Naive thymus-derived CD4-positive, alpha-beta T cell (primary cell): ENCODE measurements at places on chromosomes 12 and 14.

DNA sequence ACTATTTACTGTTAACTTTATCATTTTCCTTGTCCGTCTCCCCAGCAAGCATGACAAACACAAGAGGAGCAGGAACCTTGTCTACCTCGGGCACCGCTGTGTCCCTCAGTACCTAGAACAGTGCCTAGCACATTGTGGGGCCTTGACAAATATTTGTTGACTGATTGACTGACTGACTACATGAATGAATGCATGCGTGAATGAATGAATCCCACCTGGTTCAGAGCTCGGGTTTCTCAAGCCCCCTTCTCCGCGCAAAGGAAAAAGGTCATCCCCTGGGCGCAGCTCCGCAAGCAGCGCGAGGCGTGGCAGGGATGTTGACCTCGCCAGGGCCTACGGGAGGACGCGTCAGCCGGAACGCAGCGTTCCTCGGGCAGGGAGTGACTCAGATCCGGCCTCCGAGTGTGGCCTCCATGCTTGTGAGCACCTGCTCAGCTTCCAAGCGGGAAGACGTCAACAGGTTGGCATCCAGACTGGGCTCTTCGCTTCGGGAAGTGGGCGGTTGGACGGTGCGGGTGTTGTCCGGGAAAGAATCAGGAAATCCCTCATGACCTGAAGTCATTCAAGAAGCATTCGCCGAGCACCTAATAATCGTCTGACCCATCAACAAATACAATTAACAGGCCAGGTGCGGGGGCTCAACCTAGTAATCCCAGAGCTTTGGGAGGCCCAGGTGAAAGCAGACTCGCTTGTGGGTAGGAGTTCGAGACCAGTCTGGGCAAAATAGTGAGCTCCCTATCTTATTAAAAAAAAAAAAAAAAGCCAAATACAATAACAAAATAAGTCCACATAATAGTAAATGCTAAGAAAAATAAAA lies 13.9 kb upstream of the UBC start:
- no peak for DNase-seq

GRCh38 chr12:23626791-23627190 lies 322.7 kb downstream of the SOX5 start:
- no peak for DNase-seq

- DNase-seq: no peak
Observed at GRCh38 chr14:63322897-63323573, 4.3 kb upstream of the GPHB5 start.

GRCh38 chr14:61121355-61121787 lies 140.3 kb downstream of the SLC38A6 start:
- no peak for DNase-seq

DNA sequence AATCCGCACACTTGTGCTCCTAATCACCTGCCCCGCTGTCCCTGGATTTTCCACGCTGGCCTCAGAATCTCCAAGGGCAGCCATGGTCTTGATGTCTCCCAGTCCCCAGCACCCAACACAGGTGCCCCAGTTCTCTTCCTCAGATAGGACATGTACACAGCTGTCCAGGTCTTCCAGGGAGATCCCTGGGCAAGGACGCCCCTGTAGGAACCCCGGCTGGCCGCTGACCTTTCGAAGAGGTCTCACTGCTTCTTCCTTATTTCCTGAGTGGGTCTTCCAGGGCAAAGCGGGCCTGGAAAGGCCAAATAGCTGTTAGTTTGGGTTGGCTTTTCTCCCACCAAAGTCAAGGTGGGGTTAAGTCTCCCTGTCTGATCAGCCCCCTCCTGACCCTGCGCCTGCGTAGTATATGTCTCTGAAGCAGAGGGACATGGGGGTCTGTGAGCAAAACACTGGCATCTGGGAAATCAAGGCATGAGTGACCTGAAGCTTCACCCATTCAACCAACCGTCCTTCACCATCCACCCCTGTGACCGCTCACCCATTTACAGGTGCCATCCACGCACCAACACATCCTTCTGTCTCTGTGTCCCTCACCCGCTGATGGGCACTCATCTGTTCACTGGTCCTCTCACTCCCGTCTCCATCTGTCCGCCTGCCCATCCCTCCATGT lies 4.6 kb downstream of the BEGAIN start:
- DNase-seq: no peak

- DNase-seq: no peak
Observed at GRCh38 chr12:54033980-54034784, 1.3 kb downstream of the HOXC5 start.

DNA sequence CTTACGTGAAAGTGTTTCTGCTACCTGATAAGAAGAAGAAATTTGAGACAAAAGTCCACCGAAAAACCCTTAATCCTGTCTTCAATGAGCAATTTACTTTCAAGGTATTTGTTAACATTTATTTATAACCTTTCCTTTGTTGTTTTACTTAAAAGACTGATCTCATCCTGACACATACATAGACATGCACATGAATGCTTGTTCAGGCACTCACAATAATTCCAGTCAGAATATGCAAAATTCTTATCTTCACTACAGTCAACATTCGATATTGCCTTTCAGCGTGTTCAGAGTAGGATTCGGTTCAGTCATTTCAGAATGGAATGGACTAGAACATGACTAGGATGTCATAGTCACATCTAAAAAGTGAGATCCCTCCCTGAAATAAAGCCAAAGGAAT lies 394.6 kb downstream of the PAWR start:
- DNase-seq: no peak

- no peak for DNase-seq
Observed at GRCh38 chr12:123896767-123897166, 75.9 kb downstream of the CCDC92 start.

- DNase-seq: no peak
Observed at GRCh38 chr14:56632195-56632594, 52.6 kb downstream of the TMEM260 start.

- DNase-seq: no peak
Observed at GRCh38 chr12:108788076-108788782, 56.9 kb upstream of the CORO1C start.

DNA sequence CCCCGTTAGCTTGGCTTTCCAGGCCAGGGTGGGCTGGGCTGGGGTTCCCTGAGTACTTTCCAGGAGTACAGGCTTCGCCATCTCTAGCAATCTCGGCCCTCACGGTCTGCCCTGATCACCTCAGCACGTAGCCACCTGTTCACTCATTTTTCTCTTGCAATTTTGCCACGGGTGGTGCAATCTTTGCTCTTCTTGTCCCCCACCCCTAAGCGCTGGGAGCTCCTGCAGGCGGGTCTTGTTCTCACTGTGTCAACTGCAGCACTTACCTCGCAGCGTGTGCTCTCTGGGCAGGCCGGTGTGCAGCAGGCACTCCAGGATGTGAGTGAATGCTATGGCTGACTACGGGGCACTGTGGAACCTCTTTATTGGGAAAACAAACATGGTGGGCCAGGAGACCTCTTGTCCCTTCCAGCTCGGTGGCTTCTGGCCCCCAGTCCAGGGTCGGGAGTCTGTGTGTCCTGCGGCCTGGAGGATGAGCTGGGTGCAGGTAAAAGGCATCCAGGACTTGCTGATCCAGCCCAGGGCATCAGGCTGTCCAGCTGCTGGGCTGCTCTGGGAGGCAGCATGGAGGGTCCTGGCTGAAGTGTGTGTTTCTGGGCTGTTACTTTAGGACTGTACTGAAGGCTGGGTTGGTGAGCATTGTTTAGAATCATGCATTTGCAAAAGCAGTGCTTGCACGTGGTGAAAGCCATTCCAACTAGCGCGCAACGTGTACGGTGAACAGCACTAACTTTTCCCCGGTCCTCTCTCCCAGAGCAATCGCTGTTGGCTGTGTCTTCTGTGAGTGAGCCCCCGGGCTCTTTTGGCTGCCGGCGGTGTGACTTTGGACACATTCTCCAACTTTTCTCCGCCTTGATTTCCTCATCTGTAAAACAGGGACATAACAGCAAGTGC lies 1.5 kb upstream of the ULK1 start:
- no peak for DNase-seq
